Breast epithelium (tissue), 4 donors: ENCODE measurements at places on chromosomes 12 and 14. TPM values are rescaled to one million over a fixed set of nuclear protein-coding genes. Genes with fewer than 3 reads are reported as not detected.

DNA sequence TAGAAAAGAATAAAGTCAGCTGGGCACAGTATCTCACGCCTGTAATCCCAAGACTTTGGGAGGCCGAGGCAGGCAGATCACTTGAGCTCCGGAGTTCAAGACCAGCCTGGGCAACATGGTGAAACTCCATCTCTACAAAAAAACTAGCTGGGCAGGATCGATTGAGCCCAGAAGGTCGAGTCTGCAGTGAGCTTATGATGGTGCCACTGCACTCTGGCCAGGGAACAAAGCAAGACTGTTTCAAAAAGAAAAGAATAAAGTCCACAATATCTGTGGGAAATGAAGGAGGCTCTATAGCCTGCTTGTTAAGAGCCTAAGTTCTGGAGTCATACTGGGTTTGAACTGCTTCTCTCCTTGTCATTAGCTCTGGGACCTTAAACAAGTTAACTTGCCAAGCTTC lies 7.9 kb downstream of the MAPK1IP1L start:
- H3K27ac ChIP-seq: no peak overlapping the region
- no peaks in the 10 kb centered on the region for H3K27me3 ChIP-seq
- no peaks in the 10 kb centered on the region for H3K4me1 ChIP-seq
- no peaks in the 10 kb centered on the region for H3K36me3 ChIP-seq
- no peak for DNase-seq
- no peak overlapping the region for H3K4me3 ChIP-seq

DNA sequence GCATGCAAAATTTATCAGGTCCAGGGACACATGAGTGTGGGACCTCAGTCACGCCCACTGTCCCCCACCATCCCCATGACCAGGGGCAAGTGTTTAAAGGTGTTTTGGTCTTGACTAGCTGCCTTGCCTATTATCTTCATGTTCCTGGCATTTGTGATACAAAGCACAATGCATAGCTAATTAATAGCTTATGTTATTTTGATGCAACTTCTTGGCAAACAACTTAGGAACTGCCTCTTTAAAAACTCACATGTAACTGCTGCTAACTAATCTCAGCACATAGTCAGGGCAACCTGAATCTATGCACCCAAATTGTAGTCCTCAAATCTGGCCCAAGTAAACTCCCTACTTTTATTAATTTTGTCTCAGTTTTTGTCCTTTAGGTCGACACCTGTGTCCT lies 7.4 kb upstream of the OR6J1 start:
- no peaks in the 10 kb centered on the region for H3K27me3 ChIP-seq
- H3K36me3 ChIP-seq: no peaks in the 10 kb centered on the region
- no peak overlapping the region for H3K27ac ChIP-seq
- no peak for DNase-seq
- no peaks in the 10 kb centered on the region for H3K4me1 ChIP-seq

DNA sequence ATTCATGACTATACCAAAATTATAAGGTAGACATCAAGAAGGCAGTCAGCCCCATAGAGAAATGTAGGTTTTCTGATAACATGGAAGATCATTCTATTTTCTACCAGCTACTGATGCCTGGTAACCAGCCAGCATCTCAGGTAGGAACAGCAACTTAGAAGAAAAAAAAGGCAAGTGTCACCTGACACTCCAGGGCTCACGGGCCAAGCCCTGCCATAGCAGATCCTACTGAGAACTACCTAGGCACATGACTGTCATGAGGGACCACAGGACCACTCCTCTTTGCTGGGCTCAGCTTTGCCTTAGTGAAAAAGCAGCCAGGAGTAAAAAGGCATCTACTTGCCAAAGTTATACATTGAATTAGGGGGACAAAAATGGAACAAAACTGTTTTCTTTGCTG lies 33.4 kb downstream of the CORO1C start:
- peak overlapping the region; percentile 95 for H3K27ac ChIP-seq
- H3K36me3 ChIP-seq: no peaks in the 10 kb centered on the region
- H3K4me1 ChIP-seq: peaks cover 34% of the 10 kb centered on the region
- DNase-seq: no peak
- H3K4me3 ChIP-seq: no peak overlapping the region

GRCh38 chr14:77338302-77338701 lies 17.5 kb downstream of the GSTZ1 start:
- DNase-seq: no peak
- no peaks in the 10 kb centered on the region for H3K4me1 ChIP-seq
- H3K27ac ChIP-seq: no peak overlapping the region
- no peaks in the 10 kb centered on the region for H3K36me3 ChIP-seq
- no peaks in the 10 kb centered on the region for H3K27me3 ChIP-seq

KLHL42 gene
- 20.6 TPM for total RNA-seq

NELL2 gene
- 9.9 TPM for total RNA-seq

GALNT6 gene
- total RNA-seq: 48.2 TPM
